ENCODE measurements at places on chromosomes 16 and 17.

DNA sequence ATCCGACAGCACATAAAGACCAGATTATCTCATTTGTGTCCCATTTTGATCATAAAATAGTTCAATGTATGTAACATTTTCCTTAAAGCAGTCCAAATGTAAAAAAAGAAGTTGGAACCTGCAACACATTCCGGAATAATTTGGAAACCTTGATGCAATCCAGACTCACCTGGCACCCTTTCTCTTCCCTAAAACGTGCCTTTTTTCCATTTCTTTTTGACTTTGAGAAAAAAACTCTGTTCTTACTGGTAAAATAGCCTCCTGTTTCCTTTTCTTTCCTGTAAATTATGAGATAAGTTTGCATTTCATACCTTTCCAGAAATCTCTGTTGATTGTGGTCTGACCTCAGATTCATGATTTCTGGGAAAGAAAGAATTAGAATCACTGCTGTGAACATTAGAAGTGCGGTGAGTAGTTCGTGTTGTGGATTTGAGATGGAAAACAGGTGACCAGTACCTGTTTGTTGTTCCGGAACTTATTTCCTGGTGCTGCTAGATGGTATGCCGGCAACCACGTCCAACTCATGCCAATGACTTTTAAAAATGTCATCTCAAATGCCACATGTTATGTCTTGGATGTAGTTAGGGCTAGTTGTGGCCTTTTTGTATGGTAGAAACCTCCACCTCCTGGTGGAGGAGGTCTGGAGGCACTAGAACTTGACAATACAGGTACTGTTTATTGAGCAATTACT, 108.1 kb downstream of the SOCS1 start:
- no peaks in the 10 kb centered on the region for H3K27me3 ChIP-seq
- H3K4me1 ChIP-seq, result no peaks in the 10 kb centered on the region
- DNase-seq, result no peak
- no peak overlapping the region for H3K27ac ChIP-seq
- H3K36me3 ChIP-seq, result no peaks in the 10 kb centered on the region
- no peak overlapping the region for H3K4me3 ChIP-seq

GRCh38 chr16:53091466-53092211, 36.8 kb downstream of the CHD9 start:
- H3K36me3 ChIP-seq, result peaks cover 2% of the 10 kb centered on the region
- peaks cover 40% of the 10 kb centered on the region for H3K4me1 ChIP-seq
- H3K27me3 ChIP-seq, result no peaks in the 10 kb centered on the region
- H3K4me3 ChIP-seq, result peak overlapping the region; percentile 61
- H3K27ac ChIP-seq, result peak overlapping the region; percentile 56

DNA sequence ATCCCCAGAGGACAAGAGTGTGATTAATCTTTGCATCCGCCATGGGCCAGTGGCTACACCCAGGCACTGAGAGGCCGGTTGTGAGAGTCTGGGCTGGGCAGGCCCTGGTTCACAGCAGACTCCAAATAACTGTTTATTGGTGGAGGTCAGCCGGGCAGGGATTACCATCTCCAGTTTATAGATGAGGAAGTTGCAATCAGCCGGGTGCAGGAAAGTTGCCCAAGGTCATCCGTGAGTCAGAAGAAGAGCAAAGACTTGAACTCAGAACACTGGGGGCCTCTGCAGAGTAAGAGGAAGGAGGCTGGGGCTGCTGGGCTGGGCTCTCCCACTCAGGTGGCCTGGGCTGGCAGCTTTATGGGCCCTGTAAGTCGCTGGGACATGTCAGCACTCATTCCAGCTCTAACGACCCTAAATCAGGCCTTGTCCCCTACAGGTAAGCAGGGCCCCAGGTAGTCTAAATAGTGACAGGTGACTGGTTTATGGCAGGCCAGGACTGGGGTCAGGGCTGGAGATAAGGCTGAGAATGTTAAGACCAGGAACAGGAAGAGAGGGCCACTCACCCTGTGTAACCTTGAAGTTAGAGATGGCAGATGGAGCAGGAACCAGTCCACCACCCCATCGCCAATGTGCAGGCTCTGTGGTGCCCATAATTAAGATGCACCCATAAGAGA, 2.1 kb upstream of the CA4 start:
- H3K4me1 ChIP-seq, result peaks cover 11% of the 10 kb centered on the region
- no peak for DNase-seq
- no peak overlapping the region for H3K27ac ChIP-seq
- no peak overlapping the region for H3K4me3 ChIP-seq

DNA sequence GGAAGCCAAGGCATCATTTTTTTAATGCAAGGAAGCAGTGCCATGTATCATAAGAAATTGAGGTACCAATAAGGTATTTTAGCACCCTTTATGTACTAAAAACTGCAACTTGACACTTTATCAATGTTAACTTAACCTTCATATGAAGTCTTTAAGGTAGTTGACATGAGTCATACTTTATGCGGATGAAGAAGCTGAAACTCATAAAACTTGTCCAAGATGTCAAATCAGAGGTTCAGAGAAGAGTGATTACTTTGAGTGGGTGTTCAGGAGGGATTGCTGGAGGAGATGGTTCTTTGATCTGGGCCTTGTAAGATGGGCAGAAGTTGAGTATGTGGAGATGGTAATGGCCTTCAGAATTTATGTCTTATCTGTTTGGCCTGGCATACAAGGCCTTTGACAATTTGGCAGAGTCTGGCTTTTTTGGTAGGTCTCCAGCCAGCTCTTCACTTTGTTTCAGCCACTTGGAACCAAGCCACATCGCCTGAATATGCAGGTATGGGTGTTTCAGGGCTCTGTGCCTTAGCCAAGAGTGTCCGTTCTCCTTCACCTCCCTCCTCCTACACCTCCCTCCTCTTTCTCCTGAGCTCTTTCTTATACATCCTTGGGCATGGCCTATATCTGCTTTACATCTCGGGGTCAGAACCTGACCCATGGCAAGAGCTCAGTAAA, 23.7 kb downstream of the YPEL2 start:
- H3K4me3 ChIP-seq, result no peak overlapping the region
- peaks cover 50% of the 10 kb centered on the region for H3K4me1 ChIP-seq
- DNase-seq, result no peak

GRCh38 chr16:85204242-85205010, 92.2 kb upstream of the CIBAR2 start:
- H3K4me3 ChIP-seq, result no peak overlapping the region
- H3K4me1 ChIP-seq, result no peaks in the 10 kb centered on the region
- no peak overlapping the region for H3K27ac ChIP-seq
- no peak for DNase-seq

DNA sequence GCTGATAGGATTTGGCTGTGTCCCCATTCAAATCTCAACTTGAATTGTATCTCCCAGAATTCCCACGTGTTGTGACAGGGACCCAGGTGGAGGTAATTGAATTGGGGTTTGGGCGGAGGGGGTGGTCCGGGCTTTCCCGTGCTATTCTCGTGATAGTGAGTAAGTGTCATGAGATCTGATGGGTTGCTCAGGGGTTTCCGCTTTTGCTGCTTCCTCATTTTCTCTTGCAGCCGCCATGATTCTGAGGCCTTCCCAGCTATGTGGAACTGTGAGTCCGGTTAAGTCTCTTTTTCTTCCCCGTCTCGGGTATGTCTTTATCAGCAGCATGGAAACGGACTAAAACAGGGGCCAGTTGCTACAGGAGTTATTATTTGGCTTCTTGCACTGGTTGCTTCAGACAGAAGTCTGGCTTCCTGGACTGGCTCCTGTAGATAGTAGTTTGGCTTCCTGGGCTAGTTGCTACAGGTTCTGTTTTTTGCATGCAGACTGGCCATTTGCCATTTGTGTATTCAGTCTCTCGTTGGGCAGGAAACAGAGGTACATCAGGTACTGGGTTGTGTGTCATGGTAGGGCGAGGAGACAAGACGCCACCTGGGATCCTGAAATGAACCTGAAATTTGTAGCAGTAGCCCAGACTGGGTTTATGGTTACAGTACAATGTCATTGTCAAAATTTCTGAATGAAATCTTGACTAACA, 32.6 kb downstream of the CNTNAP4 start:
- H3K27ac ChIP-seq, result no peak overlapping the region
- H3K27me3 ChIP-seq, result no peaks in the 10 kb centered on the region
- no peak for DNase-seq
- H3K4me1 ChIP-seq, result no peaks in the 10 kb centered on the region
- H3K36me3 ChIP-seq, result no peaks in the 10 kb centered on the region
- H3K4me3 ChIP-seq, result no peak overlapping the region

GRCh38 chr16:26717826-26718225, 348.9 kb upstream of the C16orf82 start:
- H3K36me3 ChIP-seq, result no peaks in the 10 kb centered on the region
- DNase-seq, result no peak
- H3K4me3 ChIP-seq, result no peak overlapping the region
- H3K4me1 ChIP-seq, result no peaks in the 10 kb centered on the region

GRCh38 chr16:22673421-22673831, 140.5 kb upstream of the HS3ST2 start:
- H3K4me1 ChIP-seq, result no peaks in the 10 kb centered on the region
- H3K4me3 ChIP-seq, result no peak overlapping the region
- H3K36me3 ChIP-seq, result no peaks in the 10 kb centered on the region
- H3K27ac ChIP-seq, result no peak overlapping the region
- DNase-seq, result no peak
- no peaks in the 10 kb centered on the region for H3K27me3 ChIP-seq

- peaks cover 32% of the 10 kb centered on the region for H3K36me3 ChIP-seq
- H3K27me3 ChIP-seq, result no peaks in the 10 kb centered on the region
- H3K4me1 ChIP-seq, result peaks cover 80% of the 10 kb centered on the region
- peak overlapping the region; percentile 90 for H3K4me3 ChIP-seq
- DNase-seq, result no peak
Observed at GRCh38 chr17:3960764-3961163, 3.5 kb downstream of the ATP2A3 start.

DNA sequence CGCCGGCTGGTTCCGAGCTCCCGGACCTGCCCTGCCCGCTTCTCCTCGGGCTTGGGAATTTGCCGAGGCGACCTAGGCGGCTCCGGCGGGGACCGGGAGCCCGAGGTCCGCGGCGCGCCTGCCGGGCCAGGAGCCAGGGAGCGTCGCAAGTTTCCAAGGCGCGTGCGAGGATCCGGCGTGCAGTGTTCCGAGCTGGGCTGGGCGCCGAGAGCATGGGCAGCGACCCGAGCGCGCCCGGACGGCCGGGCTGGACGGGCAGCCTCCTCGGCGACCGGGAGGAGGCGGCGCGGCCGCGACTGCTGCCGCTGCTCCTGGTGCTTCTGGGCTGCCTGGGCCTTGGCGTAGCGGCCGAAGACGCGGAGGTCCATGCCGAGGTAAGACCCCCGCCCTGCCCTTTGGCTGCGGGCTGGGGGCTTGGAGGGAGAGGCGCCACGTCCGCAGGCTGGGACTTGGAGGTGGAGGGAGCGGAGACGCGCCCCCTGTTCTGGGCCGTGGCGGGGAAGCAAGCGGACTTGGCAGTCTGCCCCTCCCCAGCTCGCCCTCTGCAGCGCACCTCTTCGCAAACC, 668 bp downstream of the MMP15 start:
- peak overlapping the region; percentile 36 for H3K4me3 ChIP-seq
- H3K27ac ChIP-seq, result no peak overlapping the region
- H3K27me3 ChIP-seq, result peaks cover 26% of the 10 kb centered on the region
- H3K4me1 ChIP-seq, result peaks cover 15% of the 10 kb centered on the region

DNA sequence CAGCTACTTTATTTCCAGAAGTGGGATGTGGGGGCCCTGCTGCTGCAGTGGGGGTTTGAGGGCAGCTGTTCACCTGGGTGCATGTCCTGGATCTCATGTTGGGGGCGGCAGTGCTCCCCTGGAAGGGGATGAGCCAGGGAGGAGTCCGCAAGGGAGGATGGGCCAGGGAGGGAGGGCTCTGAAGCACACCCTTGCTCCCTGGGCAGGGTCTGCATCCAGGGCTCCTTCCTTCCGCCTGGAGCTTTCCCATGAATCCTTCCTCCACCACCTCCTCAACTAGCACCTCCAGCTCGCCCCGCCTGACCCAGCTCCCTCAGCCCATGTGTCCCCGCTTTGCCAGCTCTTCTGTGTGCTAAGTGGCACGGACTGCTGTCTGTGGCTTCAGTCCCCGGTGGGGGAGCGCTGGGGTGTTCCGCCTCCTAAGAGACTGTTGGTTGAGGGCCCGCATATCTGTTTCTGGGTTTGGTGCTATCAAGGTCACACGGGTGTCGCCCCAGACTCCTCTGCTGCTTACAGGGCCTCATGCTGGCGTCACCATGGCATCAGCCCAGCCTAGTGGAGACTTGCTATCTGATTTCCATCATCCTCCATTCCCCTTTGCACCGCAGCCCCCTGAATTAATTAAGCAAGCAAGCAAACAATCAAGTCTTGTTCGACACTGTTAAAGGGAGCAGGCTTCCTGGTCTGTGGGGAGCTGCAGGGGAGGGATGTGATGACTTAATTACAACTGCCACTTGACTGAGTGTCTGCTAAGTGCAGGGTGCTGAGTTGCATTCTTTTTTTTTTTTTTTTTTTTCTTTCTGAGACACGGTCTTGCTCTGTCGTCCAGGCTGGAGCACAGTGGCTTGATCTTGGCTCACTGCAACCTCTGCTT, 71.8 kb downstream of the PRKCA start:
- H3K27ac ChIP-seq, result peak overlapping the region; percentile 62
- no peaks in the 10 kb centered on the region for H3K36me3 ChIP-seq
- peak; percentile 26 for DNase-seq
- H3K4me3 ChIP-seq, result no peak overlapping the region

GRCh38 chr17:1641065-1641403, 4.5 kb downstream of the SCARF1 start:
- H3K4me1 ChIP-seq, result peaks cover 8% of the 10 kb centered on the region
- DNase-seq, result no peak
- no peak overlapping the region for H3K4me3 ChIP-seq
- no peaks in the 10 kb centered on the region for H3K27me3 ChIP-seq

- H3K27ac ChIP-seq, result no peak overlapping the region
- DNase-seq, result no peak
- peaks cover 2% of the 10 kb centered on the region for H3K36me3 ChIP-seq
- no peaks in the 10 kb centered on the region for H3K4me1 ChIP-seq
- no peaks in the 10 kb centered on the region for H3K27me3 ChIP-seq
Observed at GRCh38 chr16:49121636-49122035, 160.0 kb downstream of the CBLN1 start.

All from central memory CD8-positive, alpha-beta T cell (primary cell).